ENCODE measurements at places on chromosomes 5 and 9. TPM values are rescaled to one million over a fixed set of nuclear protein-coding genes. Genes with fewer than 3 reads are reported as not detected.

The ANKH gene
- 166 TPM for total RNA-seq

GRCh38 chr5:109099081-109099480 lies 310.7 kb downstream of the PJA2 start:
- DNase-seq: no peak

DNA sequence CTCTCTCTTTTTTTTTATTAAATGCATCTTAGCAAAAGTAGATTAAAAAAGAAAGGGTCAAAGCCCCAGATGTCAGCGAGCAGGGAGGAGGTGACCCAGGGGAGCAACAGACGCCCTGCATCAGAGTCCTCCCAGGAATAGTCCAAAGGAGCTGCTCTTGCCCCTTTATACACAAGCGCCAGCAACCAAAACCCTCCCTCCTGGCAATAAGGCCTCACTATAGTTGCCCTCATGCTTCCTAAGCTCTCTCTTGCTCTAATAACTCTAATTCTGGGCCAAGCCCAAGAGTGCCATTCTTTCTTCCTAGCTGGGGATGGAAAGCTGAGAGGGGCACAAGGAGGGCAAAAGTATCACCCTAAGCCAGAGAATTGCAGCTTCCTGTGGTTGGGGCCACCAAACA lies 26.3 kb downstream of the PCDHGC5 start:
- no peak for DNase-seq

- no peak for DNase-seq
These were observed 8.1 kb upstream of the MARCOL start for GRCh38 chr5:148230240-148230639.

The SPOUT1 gene
- 13.5 TPM for total RNA-seq

GRCh38 chr5:140329739-140330481 lies 16.5 kb downstream of the HBEGF start:
- no peak for DNase-seq

The RIOK2 gene
- total RNA-seq: 25.0 TPM

DNA sequence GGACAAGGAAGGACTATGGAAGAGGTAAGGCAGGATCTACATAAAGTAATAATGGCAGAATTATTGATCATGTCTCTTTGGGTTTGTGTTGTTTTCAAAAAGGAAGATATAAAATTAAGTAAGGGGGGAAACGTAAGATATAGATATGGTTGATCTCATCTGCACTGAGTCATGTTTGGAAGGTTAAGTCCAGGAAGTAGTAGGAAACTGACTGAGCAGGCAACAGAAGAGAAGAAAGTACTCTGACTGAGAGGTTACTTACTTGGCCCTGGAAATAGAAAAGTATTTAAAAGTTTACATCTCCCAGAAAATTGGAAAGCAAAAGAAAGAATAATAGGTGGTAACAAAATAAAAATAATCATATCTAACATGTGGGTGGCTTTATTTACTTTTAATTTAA lies 405.3 kb upstream of the RGMB start:
- no peak for DNase-seq

The IL13 gene
- total RNA-seq: not detected

GRCh38 chr5:17217493-17218352 lies at the start of gene BASP1:
BASP1 (plus strand) TSS chr5:17217631; CDS start chr5:17275217, 57,586 bp downstream.
- DNase-seq: peak; percentile 75

DNA sequence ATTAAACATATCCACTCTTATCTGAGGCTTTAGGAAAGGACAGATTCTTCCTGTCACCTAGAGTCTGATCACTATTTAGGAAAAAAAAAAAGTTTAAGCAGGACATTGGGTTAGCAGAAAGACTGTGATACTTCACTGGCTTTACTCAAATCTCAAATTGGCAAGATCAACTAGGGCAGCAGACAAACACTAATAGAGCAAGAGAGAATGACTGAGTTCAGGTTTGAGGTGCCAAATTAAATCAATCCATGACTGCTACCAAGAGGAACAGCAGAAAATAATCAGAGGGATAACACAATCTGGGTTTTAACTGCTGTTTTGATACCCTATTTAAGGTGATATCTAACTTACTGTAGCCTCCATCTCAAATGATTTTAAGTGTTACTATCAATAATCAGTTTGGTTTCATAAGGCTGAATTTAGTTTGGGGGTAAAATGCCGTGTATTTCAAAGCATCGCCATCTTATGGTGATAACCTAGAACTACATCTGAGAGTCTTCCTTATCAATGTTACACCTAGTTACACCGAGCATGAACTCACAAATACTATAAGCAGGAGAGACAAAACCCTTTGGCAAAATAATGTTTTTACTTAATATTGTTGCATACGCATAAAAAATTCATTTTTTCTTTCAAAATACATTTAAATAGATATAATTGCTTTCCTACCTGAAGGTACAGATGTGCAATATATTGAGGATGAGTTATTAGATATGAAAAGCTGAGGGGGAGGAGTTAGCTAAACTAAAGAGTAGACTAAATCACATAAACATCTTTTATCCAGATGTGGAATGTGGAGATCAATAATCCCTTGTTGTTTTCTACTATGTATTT lies 286.4 kb upstream of the CDH12 start:
- DNase-seq: no peak

- peak; percentile 75 for DNase-seq
These were observed 1.0 kb upstream of the RXRA start for GRCh38 chr9:134325096-134325812.

GRCh38 chr5:73908846-73909245 lies 282.9 kb downstream of the ARHGEF28 start:
- DNase-seq: no peak

DNA sequence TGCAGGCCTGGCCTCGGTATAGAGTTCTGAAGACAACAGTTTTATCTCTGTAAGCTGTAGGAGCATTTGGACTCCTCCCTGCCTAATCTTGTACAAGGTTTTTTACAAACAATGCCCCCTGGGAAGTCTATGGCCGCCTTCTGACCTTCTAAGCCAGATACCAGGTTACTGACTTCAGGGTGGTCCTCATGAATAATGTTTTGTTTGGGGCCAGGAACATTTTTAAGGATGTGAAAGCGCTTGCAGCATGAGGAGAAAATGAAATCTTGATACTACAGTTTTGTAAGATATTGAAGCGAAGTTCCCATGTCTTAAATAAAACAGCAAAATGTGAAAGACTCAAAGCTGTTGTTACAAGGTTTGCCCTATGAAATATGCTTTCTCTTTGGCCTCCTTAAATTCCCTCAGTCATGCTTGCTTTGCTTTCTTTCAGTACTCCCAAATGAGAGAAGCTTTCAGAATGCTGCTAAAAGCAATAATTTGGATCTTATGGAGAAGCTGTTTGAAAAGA lies 5.2 kb downstream of the ANKDD1B start:
- DNase-seq: no peak

- no peak for DNase-seq
These were observed 243.4 kb upstream of the KCNN2 start for GRCh38 chr5:114118511-114118910.
